ENCODE measurements at places on chromosomes 12 and 14.

DNA sequence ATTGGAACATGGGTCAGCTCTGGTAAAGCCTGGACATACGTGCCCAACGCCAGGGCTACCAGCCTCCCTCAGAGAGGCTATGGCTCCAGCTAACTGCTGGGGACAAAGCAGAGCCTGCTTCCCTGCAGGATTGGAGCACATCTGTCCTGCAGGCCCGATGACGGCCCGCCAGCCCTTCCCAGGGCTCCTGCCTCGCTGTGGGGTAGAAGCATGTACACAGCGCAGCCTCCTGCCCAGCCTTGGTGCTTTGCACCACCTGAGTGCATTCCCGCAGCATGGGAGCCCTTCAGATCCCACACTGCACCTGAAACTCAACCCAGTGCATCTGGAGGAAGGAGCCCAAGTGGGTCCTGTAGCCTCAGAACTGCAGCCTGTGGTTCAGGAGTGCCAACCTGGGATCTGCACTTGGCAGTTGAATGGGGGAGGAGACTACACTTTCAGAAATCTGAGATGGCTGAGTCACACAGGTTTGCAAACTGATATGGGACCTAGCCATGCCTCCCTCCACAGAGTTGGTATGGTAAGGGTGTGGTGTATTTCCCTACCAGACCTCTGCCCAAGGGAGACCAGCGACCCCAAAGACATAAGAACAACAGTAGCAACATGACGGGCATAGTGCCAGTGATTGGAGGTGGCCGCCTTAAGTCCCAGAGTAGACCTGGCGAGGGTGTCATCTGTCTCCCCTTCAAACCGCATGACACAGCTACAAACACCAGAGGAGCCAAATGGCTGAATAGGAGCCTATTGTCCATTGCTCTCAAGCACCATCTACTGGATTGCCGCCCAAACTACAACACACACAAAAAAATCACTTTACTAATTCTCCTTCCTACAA, 273.9 kb upstream of the MIS18BP1 start:
- no peak for DNase-seq

DNA sequence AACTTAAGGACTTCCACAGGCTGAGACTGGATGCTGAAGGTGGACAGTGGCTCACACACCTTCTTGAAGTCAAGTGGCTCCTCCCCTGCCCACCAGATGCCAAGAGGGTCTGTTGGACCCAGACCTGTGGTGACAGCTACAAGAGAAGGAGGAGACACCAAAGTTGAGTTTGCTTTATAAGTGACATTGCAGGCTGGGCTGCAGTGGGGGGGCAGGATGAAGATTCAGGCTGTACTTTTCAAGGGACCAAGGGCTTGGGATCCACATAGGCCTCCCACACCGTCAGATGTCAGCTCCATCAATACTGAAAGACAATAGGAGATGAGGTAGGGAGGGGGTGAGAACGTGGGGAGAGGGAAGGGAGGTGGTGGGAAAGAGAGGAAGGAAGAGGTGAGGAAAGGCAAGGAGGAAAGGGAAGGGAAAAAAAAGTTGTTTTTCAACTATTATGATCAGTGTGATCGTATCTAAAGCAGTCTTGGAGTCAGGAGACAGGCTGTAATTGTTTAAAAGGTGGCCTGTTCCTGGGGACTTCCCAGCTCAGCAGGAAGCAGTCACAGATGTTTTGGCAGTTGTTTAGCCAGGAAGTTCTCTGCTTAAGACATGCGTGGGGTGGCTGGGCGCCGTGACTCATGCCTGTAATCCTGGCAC, 84.1 kb upstream of the RESF1 start:
- peak; percentile 50 for DNase-seq

- DNase-seq: peak; percentile 36
Measured at GRCh38 chr12:74538491-74539258, 1.0 kb downstream of the ATXN7L3B start.

DNA sequence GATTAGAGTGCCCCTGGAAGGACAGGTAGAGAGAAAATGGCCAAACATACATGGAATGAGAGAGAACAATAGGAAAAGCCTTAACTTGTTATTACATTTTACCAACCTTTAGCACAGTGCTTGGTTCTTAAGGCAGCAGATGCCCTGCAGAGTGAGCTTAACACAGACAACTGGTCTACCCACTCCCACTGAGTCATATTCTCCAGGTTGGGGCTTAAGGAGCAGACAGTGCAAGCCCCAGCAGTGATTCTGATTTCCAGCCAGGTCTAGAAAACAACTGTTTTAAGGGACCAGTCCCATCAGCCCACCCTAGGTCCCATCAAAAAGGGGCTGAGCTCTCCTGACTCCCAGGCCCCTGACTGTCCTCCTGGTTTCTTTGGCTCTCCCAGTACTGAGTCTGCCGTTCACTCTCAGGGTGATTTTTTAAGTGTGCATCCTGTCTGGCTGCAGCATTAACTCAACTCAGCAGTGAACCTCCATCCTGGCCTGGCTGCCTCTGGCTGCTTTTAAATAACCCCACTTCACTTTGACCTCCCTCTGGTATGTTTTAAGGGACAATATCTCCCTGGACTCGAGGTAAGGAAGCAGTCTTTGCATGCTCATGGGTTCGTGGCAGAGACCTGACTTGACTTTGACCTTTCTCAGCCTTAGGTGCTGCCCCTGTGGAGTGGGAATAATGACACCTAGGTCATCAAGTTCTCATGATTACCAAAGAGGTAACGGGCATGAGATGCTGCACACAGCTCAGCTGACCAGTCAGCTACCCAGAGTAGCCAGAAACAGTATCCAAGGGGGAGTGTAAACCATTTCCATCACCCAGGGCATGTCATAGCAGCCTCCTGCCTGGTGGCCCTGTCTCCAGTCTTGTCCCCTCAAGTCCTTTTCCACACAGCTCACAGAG, 210.7 kb upstream of the PWP1 start:
- DNase-seq: no peak

- no peak for DNase-seq
Measured at GRCh38 chr14:45891417-45892080, 638.5 kb upstream of the MIS18BP1 start.

DNA sequence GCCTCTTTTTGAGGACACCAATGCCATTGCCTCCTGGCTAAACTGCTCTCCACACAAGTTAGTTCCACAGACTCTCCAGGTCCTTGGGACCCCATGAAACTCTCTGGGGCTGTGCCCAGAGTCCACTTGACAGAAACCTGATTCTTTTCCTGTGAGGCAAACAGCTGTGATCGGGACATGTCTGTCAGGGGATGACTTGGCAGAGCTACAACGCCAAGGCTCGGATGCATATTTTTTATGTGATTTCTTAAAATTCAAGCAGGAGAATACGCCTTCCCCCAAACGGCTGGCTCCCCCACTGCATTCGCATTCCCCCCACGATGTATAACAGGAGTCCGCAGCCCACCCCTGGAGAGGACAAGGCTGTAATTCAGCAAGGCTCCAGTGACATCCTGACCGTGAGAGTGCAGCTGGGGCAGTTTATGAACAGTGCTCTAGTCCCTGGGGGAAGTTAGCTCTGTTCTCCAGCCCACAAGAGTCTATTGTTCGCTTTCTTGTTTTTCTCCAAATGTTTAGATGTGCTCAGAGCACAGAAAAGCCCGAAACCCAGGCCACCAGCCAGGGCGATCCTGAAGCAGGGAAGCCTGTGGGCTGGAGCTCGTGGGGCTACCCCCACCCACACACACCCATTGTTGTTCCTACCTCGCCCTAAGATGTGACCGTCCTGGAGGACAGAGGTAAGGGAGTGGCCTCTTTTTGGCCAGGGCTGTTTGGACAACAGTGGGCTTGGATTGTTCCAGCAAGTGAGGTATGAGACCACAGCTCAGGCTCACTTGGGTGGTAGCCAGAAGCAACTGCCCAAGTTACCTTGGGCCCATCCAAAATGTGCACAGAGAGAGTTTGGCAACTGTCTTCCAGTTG, 159.5 kb downstream of the ZFP36L1 start:
- DNase-seq: no peak

GRCh38 chr12:108348842-108349241, 9.7 kb upstream of the CMKLR1 start:
- DNase-seq: no peak

GRCh38 chr14:28831126-28831525, 64.5 kb downstream of the FOXG1 start:
- no peak for DNase-seq
